Stimulated activated CD8-positive, alpha-beta memory T cell treated with anti-CD3 and anti-CD28 coated beads, Interleukin-4, amount 100 ng/mL, for 4 hours (primary cell): ENCODE measurements at places on chromosomes 11 and 22.

DNA sequence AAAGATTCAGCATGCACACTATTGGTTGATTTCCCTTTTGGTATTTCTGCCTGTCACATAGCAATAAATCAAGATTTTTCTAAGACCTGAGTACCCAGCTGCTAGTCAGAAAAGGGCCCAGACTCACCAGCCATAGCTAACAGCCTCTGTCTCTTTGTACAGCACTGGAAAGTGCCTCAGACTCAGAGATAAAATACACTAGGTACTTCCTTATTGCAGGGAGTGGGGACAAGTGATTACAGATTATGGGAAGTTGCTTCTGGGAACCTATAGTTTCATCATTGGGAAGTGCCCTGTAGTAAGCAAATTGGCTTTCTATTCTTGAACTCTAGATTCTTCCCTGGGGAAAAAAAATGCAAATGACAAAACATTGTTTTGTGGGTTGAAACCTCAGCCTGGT, at the start of gene CASP5:
Gene CASP5, minus strand, starts transcription at position 166 of the 400 bp plus-strand sequence. Its CDS starts 32 bp downstream, at position 134.
- no peak for DNase-seq

DNA sequence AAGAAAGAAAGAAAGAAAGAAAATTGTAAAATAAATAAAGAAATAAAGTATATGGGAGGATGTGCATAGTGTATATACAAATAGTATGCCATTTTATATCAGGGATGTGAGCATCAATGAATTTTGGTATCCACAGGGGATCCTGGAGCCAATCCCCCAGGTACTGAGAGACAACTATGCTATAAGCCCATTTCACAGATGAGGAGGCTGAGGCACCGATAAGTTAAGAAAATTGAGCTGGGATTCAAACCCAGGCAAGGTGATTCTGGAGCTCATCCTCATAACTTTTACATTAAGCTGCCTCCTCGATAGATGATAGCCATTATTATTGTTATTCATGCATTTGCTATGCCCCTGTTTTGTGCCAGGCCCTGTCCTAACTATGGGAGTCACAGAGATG, 47.0 kb upstream of the ACCSL start:
- no peak for DNase-seq

DNA sequence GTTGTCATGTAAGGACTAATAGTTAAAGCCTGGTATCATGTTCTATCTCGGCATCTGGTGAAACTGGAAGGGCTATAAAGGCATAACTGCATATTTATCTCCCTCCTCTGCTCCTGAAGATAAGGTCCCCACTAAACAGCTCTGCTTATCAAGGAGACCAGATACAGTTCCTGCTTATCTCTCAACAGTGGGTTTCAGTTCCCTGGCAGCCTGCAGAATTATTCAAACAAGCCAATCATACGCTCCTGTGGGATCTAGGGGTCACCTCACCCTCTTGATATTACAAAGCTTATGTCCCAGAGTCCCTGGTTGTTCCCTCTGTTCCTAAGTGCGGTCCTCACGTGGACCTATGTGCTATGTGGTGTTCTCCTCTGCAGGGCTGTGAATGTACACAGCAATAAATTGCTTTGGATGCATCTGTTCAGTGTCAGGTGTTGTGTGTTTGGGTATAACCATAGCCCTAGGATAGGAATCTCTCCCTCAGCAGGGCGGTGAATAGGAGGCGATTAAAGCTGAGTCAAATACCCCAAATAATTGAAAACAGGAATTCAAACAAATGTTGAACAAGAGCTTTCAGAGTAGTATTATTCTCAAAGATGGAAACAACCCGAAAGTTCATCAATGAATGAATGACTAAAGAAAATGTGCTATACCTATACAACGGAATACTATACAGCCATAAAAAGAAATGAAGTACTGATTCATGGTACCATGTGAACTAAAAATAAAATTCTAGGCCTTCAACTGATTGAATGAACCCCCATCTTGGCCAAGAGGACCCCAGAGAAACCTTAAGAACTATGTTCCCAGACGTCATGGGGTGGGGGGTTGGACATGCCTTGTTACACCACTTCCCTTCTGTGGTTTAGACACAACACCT, 3.1 kb upstream of the OOSP4A start:
- DNase-seq, result no peak

GRCh38 chr11:66862559-66863037, 5.7 kb downstream of the LRFN4 start:
- no peak for DNase-seq

DNA sequence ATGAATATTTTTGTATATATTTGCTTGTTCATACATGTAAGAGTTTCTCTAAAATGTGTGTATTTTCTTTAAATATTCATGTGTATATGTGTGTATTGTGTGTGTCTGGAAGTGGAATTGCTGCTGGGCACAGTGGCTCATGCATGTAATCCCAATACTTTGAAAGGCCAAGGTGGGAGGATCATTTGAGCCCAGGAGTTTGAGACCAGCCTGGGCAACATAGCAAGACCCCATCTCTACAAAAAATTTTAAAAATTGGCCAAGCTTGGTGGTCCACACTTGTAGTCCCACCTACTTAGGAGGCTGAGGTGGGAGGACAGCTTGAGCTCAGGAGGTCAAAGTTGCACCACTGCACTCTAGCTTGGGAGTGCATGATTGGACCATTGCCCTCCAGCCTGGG, 4.7 kb upstream of the LGR4 start:
- no peak for DNase-seq

GRCh38 chr11:85170184-85170583, 457.0 kb downstream of the DLG2 start:
- DNase-seq, result no peak

DNA sequence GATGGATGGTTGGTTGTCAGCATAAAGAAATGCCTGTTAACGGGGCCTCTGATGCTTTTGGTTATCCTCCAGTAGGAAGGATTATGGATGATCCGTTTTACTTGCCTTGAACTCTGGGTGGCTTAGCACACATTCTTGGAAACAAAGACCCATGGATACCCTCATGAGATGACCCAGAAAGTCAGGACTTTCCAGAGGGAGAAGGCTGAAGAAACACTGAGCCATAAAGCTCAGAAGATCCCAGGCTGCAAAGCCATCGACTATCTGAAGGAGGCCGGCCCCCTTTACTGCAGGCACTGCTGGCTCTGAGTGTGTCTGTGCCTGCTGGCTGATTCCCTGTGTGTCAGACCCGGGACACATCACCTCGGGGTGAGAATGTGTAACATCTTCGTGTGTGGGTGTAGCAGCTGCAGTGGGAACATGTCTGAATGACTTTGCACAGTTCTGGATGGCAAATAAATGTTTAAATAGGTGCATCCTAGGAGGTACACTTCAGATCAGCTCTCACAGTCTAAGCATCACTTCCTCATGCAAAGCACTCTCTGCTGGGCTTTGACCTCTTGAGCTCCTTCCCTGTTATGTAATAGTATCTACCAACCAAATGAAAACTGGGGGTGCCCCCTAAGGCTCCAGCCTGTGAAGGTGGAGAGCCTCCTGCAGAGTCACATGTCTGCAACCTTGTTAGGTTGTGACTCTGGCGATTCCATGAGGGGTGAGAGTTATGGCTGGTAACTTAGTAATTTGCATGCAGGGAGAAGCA, 1084.9 kb downstream of the TBC1D22A start:
- DNase-seq, result no peak

DNA sequence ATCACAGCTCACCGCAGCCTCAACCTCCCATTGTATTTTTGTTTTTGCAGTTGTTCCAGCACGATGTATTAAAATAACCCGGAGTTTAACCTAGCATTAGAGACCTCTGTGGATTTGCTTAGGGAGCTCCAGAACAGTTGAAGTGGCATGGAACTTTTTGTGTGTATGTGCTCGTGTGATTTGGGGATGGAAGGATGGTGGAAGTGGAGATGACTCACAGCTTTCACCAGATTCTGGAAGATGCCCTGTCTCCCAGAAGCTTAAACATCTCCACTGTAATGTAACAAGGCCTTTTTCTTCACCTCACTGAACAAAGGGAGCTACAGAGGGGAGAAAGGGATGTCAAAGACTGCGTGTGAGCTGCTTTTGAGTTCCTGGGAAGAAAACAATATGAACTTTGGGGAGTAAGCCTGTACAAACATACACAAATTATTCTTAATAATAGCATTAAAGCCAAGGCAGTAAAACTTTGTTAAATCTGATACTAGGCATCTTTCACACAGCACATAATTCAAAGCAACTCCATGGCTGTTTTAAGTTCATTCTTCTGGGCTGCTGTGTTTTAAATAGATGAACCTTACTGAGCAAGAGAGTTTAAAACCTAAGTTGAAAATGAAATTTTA, 226.4 kb downstream of the ADAMTS15 start:
- no peak for DNase-seq

GRCh38 chr11:2819316-2819715, 66.3 kb downstream of the CDKN1C start:
- no peak for DNase-seq

DNA sequence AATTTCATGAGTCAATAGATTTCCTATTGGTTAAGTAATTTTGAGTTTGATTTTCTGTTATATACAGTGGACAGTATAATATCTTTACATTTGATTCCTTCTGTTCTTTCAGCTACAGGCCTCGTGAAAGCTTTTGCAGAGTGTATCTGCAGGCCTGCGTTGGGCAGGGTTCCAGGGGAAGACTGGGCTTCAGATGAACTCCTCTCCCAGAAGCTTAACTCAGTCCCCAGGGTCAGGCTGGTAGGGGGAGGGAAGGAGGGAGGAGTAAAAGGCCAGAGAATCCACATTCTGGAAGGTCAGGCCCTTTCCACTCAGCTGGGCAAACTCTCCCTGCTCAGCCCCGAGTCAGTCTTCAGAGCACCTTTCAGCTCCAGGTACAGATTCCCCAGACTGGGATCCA, 100.4 kb upstream of the NECTIN1 start:
- DNase-seq, result no peak

DNA sequence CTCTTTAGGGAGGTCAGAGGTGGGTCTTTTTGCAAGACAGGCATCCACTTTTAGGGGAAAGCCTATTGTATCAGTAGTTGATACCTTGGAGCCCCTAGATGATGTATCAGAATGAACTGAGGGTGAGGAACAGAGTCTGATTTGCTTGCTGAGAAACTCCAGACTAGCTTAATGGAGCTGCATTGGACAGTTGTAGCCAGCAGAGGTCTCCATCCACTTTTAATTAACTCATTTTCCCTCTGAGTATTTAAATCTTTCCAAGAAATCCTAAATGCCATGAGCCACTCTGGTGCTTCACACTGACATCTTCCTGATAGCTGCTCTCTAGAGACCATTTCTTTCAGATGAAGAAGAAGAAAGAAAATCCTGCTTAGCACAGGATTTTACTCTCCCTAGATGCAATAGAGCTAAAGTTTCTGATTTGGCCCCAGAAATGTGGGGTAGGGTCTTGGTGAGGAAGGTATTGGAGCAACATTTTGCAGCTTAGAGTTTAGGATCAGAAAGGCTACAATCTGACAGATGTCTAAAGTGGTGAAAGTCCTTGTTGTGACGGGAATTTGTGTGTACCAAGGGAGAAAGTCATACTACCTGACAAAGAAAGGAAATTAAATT, 38.0 kb downstream of the EXT2 start:
- no peak for DNase-seq

- DNase-seq, result no peak
Measured at GRCh38 chr11:117547195-117547850, 219.7 kb downstream of the CEP164 start.

DNA sequence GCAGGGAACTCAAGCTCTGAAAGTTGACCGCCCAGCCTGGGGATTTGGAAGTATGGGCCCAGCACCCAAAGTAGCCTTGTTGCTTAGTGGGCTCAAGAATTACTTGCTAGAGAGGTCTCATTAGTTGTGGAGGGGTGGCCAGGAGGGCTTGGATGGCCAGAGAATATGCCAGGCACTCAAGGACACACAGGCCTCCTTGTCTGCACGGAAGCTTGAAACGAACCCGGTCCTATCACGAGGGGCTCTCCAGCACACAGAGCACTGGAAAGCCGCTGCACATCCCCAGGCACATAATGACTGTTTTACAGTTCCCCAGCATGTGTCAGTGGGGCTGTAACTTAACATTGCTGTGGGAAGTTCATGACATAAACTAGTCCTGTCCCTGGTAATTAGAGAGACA, 55.9 kb downstream of the NAT10 start:
- no peak for DNase-seq

DNA sequence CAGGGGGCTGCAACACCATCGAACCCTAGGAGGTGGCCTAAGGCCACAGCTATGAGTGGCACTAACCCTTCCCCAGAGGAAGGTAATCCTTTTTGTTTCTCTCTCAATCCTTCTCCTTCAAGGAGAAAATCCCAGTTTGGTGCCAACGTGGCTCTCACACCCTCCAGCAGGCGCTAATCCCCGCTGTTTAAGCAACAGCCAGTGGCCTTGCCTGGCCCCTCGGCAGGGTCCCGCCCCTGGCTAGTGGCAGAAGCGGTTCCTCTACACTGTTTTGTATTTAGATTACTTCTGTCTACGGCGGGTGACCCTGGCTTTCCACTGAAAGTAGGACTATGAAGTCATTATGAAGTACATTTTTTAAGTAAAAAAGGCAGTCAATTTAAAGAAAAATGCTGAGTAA, 15.5 kb downstream of the GNAZ start:
- no peak for DNase-seq

- no peak for DNase-seq
Measured at GRCh38 chr22:17717708-17718107, 56.6 kb downstream of the BID start.

GRCh38 chr22:42177891-42178336, 47.3 kb upstream of the CYP2D6 start:
- DNase-seq, result no peak

DNA sequence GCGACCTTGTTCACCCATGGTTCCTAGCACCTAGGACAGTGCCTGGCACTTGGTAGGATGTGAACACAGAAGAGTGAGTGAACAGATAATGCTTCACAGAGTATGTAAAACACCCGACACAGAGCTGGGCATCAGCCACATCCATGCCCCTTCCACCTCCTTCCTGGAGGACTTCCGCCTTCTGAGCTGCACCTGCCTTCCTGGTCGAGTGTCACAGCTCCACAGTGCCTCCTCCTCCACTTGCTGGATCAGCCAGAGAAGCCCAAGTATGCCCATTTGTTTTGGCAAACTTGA, 20.1 kb downstream of the PRDM11 start:
- no peak for DNase-seq

DNA sequence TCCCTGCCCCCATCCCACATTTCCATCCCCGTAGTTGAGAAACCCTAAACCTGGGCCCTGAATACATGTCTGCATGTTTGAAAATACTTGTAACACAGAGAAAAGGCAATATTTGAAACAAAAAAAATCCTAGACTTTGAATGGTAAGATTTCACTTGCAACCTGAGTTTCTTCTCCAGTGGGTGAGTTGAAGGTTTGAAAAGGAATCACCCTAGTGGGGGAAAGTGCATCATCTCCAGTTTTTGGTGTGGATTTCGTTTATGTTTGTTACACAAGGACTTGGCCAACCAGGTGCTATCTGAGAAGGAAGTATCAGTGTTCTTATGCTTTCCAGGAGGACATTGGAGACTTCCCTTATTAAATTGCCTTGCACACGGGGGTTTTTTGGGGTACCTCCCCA, 90.4 kb downstream of the ABTB2 start:
- no peak for DNase-seq
